NCI-H1930 (cell line): ENCODE measurements at places on chromosomes 1 and 21.
A peak's percentile ranks its signal among the peaks of the same experiment; 100 is the strongest.

DNA sequence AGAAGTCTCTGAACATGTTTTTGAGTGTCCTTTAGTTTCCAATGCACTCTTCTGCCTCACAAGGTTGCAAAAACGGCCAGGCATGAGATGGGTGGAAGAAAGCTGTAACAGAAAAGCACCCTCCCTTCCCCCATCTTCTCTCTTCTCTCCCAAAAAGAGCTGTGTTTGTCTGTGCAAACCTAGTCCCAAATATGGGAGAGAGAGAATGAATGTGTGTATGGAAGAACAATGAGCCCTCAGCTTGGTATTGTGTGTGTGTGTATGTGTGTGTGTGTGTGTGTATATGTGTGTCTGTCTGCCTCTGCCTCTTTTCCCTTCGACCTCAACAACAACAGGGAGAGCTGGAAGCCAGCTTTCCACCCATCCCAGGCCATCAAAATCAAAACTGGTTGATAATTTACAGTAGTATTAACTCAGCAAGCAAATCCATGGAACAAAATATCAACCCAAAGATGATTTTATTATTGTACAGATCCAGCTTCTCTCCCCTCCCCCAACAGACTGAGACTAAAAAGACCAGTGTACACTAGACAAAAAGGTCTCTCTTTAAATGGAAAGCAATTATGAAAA, 1.8 kb downstream of the RERE start:
- DNase-seq = peak; percentile 34

DNA sequence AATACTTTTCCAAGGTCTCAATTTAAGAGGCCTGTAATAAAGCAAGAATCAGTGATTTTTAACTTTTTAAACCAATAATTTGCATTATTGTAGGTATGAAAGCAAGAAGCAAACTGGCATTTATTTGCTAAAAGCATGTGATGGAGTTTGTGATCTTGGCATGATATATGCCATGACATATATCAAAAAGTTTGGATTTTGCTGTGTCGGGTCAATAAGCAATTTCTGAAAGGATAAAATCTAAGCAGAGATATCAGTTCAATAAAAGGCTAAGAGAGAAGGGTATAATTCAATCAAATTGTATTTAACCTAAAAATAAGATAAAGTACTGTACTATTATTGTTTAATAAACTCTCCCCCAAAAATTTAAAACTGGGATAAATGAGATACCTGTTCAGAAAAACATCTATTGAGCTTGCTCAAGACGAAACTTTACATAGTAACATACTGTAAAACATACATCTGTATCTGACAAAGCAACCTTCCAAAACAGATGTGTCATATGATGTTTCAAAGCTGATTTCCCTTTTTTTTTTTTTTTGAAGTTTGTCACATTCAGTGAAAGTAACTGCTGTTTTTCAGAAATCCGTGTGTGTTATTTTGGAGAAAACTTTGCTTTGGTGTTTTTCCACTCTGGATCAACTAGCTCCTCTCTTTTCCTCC, 74.5 kb downstream of the TGFBR3 start:
- no peak for DNase-seq

DNA sequence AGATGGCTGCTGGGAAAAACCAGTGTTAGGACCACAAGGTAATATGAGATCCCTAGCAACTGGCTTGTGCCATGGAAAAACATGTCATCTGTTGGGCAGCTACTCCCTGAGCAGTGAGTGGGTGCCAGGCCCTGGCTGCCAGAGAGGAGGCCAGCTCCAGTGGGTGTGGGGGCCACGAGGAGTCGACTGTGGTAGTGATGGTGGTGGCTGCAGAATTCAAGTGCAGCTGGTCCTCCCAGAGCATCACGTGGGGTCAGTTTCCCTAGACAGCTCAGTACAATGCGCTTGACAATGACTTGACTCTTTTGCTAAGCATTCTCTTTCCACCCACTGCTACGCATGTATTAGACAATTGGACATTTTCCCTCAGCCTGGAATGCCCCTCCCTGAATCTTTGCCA, 14.5 kb upstream of the CDC42 start:
- DNase-seq = no peak

DNA sequence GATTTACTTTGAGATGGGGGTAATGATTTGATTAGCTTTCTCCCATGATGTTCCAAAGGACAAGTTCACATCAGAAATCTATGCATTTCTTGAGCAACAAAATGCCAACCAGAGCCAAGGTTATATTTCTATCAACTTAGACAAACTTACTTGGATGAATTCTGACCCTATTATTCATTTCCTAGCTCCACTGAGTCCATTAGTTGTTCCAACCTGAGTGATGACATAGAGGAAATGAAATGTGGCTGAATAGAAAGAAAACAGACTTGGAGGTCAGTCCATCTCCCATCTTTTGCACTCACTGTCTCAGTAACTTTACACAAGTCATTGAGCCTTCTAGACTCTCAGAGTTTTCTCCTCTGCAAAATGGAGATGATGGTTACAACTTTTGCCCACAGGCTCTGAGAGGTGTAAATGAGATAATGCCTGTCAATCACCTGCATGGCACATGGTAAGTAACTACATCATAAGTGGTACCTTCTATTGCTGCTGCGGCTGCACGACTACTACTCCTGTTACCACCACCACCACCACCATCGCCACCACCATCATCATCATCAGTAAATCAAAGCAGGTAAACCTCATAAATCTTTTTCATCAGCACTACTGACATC, 98.2 kb downstream of the PTPN14 start:
- DNase-seq = no peak

GRCh38 chr1:8902765-8903164, 24.3 kb upstream of the ENO1 start:
- no peak for DNase-seq

DNA sequence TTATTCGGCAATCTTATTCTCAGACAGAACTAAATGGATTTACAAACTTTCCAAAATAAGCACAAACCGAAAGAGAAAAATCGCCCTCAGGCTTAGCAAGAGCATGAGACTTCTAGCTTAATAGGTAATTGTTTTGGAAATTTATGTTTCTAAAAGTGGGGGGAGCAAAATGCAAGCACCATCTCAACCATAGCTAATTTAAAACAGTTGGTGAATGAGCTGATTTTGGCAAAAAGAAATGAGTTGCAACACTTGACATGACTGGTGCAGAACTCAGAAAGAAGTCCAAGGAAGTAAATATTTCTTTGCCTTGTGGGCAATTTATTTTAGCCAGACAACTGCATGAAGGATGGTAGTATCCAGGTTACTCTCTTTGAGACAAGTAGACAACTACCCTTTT, 71.5 kb upstream of the PTGFR start:
- DNase-seq = no peak

- no peak for DNase-seq
Observed at GRCh38 chr1:25425098-25426085, 4.8 kb upstream of the RHCE start.

DNA sequence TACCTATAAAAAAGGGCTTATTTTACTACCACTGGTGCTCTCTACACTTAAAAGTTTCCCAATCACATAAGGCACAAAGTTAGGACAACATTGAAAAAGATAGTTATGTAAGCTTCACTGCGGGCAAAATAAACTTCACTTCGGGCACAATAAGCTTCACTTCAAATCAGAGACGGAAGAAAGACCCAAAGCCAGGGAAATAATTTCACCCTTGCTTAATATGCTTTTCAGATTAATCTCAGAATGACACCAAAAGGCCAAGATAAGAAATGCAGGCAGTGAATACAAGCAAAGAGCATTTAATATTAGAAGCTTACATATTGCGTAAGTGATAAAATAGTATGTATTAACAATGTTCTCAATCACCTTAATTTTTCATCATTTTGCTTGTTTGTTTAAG, 444.2 kb downstream of the SETD4 start:
- DNase-seq = no peak

- no peak for DNase-seq
Observed at GRCh38 chr1:157084720-157085119, 14.9 kb downstream of the ETV3L start.

DNA sequence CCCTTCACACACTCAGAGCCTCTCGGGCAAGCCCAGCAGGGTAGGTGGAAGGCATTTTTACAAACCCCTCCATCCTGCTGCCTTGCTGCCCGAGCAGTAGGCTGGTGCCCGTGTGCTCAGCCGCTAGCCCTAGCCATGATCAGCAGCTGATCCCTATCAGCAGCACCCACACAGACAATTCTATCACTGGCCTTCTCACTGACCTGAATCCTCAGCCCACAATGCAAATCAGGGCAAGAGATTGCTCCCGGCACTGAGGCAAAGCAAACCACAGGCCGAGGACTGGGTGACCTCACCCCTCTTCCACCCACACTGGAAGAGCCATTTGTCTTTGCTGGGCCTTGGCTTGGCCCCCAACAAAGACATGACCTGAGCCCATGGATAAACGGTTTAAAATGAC, 895 bp upstream of the PDZK1 start:
- DNase-seq = no peak

DNA sequence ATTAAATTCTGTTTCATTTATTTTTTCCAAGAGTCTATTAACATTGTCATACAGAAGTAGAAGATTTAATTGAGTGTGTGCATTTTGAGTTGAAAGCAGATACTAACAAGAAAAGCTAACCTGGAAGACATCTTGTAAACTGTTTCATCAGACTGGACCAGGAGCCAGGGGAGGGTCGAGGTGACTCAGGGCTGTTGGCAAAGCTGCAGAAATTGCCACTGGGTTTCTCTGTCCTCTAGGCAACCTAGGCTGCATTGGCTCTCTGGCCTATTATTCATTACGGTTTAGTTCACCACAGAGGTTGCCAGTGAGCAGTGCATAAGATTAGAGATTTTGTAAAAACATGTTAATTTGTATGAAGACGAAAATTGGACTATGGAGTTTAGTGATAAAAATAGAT, 27.5 kb downstream of the ERG start:
- no peak for DNase-seq

- DNase-seq = no peak
Observed at GRCh38 chr1:205240118-205240517, 12.4 kb downstream of the TMCC2 start.

GRCh38 chr1:85172684-85173337, 28.0 kb downstream of the SYDE2 start:
- no peak for DNase-seq

- no peak for DNase-seq
Observed at GRCh38 chr1:3978196-3978989, 78.3 kb upstream of the C1orf174 start.

DNA sequence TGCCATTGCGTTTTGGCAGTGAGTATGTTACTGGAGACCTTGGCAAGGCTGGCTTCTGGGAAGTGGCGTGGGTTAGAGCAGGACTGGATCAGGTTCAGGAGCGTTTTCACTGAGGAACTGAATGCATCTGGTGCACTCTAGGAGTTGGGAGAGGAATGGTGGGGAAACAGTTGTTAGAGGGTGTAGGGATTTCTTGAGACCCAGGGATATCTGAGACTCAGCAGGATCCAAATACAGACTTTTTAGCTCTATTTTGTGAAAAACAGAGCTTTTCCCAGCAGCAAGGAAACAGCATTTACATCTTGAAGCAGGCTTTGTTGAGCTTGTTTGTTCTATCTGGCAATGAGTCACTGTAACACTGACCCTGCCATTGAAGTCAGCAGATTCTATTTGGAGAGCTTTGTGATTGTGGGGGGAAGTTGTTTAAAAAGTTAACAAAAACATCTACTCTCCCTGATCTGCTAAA, 56.9 kb upstream of the NRIP1 start:
- no peak for DNase-seq

- no peak for DNase-seq
Observed at GRCh38 chr1:167344615-167345385, 124.1 kb downstream of the POU2F1 start.

- no peak for DNase-seq
Observed at GRCh38 chr1:211634461-211634860, 41.0 kb downstream of the NEK2 start.

- DNase-seq = no peak
Observed at GRCh38 chr1:78497201-78497600, 6.4 kb downstream of the PTGFR start.

- no peak for DNase-seq
Observed at GRCh38 chr21:34042735-34043134, 30.6 kb upstream of the MRPS6 start.

DNA sequence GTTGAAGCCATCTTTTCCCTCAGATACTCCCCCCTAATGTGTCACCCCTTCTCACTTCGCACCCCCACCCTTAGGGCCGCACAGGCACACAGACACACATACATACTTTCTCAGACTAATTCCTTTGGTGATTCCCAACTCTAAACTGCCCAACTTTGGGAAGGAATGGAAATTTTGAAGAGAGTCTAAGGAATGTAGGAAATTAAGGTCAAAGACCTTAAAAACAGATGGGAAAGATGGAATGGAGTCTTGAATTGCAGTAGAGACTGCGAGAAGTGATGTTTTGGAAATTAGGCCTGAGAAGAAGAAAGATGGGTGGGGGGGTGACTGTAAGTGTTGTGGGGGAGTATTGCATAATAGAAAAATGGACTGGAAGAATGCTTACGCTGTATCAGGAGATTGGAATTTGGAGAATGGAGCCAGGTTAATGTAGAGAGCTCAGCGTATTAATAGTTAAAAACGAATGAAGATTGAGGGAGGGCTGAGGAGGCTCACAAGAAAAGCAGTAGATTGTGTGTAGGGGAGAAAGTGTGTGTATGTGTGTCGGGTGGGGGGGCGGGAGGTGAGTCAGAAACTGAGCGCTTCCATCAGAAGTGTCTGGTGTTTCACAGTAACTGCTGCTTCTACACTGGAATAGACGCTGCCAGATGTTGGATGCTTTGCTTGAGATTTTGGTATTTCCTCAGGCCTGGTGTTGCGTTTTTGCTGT, 1.7 kb downstream of the PIP5K1A start:
- DNase-seq = no peak

DNA sequence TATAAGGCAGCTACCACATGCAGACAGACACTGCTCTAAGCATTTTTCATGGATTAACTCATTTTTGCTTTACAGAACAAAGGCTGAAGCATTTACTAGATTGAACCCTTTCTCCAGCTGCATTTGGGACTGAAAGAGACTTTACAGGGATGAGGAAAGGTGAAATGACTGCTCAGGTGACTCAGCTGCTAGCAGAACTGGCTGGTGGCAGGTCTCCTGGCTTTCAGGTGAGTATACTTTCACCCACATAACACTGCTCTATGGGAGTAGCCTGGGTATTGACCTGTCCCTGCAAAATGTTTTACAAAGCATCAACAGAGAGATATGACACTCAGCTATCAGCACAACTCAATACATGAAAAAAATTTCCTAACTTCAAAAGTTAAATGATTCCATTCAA, 2.6 kb upstream of the CCDC185 start:
- DNase-seq = no peak

- DNase-seq = peak; percentile 1
Observed at GRCh38 chr1:197868751-197869489, 33.5 kb upstream of the C1orf53 start.

- DNase-seq = no peak
Observed at GRCh38 chr21:26177187-26177586, 6.6 kb upstream of the APP start.
